Activated naive CD4-positive, alpha-beta T cell (primary cell): ENCODE measurements at places on chromosomes 1 and 21.

- no peak for DNase-seq
Measured at GRCh38 chr1:25556132-25556670, 12.8 kb downstream of the LDLRAP1 start.

DNA sequence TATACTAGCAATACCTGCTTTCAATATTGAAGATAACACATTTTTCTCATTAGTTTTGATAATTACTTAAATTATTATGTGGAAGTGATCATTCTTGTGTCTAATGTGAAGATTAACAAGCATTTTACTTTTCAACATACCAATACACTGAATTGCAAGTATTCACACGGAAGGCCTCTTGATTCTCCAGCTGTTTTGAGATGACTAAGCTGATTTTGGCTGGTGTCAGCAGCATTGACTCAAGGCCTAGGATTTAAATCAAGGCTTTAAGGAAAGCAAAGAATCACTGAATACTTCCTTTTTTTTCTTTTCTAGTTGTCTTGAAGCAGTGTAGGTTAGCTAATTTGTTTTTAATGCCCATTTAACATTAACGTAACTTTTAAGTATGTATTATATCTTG is 373.7 kb downstream of the SRGAP2C start:
- DNase-seq: no peak

DNA sequence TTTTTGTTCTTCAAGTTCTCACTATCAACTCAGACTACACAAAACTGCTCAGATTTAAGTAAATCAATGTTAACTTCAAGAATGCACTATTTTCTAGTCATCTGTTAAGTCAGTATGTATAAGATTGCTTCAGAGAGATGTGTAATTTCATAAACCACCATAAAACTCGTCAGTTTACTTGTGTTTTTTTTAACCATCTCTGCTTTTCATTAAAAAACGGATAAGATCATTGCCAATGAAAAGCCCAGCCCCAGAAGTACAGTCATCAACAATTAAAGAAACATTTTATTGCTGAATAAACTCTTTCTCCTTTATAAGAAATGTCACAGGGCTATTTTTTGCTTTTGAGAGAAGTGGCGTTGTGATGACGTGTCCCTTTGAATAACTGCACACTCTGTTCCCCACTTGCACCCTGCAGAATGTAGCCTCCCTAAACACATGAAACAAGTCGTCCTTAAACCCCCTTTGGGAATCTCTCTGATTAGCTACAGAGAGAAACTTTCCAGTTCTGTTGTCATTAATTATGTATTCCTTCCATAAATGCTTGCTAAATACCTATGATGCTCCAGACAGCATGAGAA is 202.7 kb upstream of the FOXD3 start:
- DNase-seq: no peak

DNA sequence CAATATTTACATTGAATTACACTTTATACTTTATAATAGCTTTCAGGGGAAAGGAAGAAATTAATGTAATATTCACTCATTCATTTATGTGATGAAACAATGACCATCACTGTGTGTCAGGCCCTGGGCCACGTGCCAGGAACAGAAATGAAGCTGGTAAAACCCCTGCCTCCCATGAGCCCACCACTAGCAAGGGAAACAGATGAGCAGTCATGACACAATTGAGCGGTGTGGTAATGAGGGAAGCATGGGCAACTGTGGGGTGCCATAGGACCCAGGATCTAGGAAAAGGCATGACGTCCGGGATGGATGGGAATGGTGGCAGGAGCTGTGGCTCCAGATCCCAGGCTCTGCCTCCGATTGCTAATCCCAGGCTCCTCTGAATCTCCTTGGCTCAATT is 17.0 kb upstream of the SLC5A9 start:
- no peak for DNase-seq

GRCh38 chr1:219938706-219939105 is 10.3 kb upstream of the SLC30A10 start:
- DNase-seq: no peak

DNA sequence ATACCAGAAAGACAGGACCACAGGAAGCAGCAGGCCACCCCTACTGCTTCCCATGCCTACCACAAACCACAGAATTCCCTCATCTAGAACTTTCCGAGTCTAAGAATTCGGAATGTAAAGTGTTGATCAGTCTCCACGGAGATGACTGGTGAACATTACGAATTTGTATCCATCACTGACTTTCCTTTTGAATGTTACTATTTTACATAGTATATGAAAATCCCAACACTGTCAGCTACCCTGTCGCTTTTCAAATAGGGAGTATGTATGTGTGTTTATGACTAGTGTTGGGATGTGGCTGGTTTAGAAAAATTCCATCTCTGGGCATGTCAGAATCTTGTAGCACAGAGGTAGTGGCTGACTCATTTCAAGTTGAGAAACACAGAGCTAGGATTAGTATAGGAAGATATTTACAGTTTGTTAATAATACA is 118.2 kb downstream of the COQ8A start:
- DNase-seq: no peak

DNA sequence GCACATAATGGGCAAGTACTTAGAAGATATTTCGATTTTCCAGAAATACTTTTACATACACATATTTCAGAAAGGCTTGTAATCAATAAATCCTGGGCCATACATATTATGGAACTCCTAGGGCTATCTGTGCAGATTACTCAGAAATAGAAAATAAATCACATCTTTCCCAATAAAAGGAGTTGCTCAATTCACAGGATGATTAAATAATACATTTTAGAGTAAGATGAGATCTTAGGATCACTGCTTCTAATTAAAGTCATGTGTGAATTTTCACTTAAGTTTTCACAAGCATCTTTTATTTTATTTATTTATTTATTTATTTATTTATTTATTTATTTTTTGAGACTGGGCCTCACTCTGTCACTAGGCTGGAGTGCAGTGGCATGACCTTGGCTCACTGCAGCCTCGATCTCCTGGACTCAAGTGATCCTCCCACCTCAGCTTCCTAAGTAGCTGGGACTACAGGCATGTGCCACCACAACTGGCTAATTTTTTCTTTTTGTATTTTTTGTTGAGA is 144.2 kb downstream of the HIVEP3 start:
- DNase-seq: no peak

DNA sequence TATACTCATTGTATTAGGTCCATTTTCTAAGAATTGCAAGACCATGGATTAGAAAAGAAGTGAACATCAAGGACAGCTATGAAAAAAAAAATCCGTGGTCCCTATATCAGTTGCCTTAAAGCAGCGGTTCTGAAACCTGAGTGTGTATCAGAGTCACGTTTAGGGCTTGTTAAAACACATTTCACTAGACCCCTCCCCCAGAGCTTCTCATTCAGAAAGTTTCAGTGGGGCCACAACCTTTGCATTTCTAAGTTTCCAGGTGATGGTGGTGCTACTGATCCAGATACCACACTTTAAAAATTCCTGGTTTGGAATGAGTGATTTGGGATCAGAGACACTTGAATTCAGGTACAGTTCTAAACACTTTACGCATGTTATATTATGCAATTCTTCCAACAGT is 96.1 kb upstream of the PRMT6 start:
- no peak for DNase-seq

GRCh38 chr21:42231756-42232155 is 12.8 kb downstream of the ABCG1 start:
- no peak for DNase-seq

DNA sequence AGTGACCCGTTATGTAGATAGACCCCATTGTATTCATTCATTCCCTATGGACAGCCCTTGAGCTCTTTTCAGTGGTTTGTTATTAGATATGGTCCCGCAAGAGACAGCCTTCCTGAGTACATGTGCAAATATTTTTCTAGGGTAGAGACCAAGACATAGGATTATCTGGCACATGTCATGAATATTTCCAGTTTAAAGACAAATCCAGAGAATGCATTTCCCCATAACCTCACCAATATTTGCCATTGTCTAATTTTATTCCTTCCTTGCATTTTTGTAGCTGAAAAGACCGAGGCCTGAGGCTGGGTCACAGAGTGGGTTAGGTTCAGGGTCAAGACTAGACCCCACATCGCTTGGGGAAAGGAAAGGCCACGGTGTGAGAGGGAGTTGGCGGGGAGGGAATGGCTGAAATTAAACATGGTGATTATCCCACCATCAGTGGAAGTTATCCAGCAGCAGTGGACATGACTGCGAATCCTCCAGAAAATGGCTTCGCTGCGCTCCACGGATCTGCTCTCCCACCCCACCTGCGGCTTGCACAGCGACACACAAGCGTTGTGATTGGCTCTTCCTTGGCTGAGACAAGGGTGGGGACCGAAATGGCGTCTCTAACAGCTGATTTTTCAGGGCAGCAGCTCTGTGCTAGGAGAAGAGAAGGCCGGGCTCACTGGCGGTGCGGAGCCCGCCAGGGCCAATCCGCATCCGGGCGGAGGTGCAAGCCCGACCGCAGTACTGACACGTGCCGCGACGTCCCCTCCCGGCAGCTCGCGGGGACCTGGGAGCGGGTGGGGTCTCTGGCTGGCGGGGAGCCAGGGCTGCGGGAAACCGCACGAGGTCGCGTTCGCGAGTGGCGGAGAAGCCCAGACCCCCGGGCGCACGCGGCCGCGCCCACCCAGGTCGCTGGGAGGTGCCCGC is 16.1 kb upstream of the STMN1 start:
- peak; percentile 25 for DNase-seq

DNA sequence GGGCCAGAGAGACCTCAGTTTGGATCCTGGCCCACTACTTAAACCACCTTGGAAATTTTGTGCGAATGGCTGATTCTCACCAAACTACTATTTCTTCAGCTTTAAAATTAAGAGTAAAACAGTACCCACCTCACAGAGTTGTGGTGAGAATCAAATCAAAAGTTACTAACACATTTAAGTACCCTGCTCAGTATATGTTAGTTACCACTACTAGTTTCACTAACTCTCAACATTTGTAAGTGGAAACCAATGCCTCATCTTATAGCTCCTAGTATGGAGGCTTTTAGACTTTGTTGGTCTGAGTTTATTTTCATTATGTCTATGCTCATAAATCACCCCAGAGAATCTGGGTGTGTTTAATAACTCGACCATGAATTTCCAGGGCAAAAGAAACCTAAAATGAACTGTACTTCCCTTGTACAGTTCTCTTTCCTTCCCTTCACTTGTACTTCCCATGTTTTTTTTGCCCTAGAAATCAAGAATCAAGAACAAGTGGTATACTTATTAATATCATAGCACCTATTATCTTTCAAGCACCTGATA is 11.6 kb upstream of the SERBP1 start:
- no peak for DNase-seq

GRCh38 chr1:3593745-3594144 is 17.6 kb downstream of the MEGF6 start:
- DNase-seq: no peak

GRCh38 chr1:212605441-212606394 is 2.8 kb upstream of the ATF3 start:
- DNase-seq: no peak

DNA sequence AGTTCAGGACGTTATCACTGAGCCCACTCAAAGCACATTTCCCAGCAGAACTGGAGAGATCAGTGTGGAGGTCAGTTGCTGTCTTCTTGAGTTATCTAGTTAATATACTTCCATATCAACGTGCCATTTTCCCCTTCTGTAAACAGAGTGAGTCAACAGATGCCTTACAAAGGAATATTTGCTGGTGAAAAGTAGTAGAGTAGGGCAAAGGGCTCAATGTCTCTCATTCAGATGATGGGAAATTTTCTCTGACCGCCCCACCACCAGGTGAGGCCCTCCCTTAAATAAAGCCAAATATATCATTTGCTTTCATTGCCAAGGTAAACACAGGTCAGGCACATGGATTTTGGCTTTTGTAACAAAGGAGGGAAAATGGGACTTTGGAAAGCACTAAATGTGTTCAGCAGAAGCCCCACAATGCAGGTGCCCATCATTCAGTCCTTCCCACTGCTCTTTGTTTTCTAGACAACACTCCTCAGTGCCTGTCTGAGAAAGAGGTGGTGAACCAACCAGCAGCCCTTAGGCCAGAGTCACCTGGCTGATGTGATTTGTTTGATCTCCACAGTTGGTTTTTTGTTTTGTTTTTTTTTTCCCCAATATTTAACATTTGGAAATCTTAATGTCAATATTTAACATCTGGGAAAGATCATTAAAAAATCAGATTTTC is 40.5 kb upstream of the SAMD13 start:
- no peak for DNase-seq

- DNase-seq: no peak
Measured at GRCh38 chr1:156586323-156586722, 5.3 kb upstream of the NAXE start.
